Large intestine (tissue), 12 donors: ENCODE measurements at places on chromosomes 5 and 9. TPM values are rescaled to one million over a fixed set of nuclear protein-coding genes. Genes with fewer than 3 reads are reported as not detected.

DNA sequence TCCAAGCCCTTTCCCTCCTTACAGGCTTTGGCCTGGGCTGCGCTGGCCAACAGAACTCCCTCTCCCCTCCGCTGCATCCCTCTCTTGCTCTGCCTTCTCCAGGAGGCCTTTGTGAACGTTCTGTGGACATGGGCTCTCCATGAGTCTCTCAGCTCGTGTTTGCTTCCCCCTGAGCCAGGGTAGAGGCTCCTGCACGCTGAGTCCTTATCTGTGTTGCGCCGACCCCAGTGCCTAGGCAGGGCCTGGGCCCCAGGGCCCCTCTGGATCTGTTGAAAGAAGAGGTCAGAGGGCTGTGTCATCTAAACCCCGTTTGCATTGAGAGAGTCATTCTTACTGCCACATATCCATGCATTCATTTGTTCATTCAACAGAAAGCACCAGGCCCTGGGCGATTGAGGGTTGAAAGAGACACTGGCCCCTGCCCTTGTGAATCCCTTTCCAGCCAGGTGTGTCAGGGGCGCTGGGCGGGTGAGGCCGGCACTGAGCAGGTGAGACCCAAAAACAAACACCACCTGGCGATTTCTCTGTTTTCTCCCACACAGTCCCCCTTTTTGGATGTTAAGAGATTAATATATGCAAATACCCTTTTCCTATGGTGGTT is 111.2 kb upstream of the IER5L start:
- DNase-seq: no peak

DNA sequence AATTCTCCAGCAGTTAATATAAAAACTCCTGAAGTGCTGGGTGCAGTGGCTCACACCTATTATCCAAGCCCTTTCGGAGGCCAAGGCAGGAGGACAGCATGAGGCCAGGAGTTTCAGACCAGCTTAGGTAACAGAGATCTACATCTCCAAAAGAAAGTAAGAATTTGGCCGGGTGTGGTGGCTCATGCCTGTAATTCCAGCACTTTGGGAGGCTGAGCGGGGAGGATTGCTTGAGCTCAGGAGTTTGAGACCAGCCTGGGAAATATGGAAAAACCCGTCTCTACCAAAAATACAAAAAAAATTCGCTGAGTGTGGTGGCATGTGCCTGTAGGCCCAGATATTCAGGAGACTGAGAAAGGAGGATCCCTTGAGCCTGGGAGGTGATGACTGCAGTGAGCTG is 6.7 kb upstream of the GPBP1 start:
- no peak for DNase-seq

GRCh38 chr9:27337833-27338526 is 41.0 kb upstream of the EQTN start:
- DNase-seq: peak; percentile 26

DNA sequence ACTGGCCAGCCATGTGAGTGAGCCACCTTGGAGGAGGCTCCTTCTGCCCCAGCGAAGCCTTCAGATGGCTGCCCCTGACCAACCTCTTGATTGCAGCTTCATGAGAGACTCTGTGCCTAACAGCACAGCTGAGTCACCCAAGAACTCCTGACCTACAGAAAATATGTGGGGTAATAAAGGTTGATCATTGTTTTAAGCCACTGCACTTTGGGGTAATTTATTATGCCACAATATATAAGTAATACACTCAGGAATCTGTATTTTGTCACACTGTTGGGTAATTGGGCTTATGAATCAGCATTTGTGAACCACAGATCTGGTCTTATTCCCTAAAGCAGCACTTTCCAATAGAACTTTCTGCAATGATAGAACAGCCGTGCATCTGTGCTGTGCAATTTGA is 24.4 kb upstream of the VDAC1 start:
- DNase-seq: peak; percentile 83

- DNase-seq: no peak
Observed at GRCh38 chr5:126403876-126404275, 19.3 kb upstream of the GRAMD2B start.

DNA sequence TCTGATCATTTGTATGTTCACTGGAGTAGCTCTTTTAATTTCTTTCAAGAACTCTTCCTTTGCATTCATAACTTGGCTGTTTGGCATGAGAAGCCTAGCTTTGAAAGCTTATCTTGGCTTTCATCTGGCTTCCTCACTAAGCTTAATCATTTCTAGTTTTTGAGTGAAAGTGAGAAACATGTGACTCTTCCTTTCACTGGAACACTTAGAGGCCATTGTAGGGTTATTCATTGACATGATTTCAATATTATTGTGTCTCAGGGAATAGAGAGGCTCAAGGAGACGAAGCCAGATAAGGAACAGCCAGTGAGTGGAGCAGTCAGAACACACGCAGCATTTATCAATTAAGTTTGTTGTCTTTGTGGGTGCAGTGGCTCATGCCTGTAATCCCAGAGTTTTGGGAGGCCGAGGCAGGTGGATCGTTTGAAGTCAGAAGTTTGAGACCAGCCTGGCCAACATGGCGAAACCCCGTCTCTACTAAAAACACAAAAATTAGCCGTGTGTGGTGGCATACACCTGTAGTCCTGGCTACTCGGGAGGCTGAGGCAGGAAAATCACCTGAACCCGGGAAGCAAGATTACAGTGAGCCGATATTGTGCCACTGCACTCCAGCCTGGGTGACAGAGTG is 98.3 kb downstream of the UGCG start:
- no peak for DNase-seq

DNA sequence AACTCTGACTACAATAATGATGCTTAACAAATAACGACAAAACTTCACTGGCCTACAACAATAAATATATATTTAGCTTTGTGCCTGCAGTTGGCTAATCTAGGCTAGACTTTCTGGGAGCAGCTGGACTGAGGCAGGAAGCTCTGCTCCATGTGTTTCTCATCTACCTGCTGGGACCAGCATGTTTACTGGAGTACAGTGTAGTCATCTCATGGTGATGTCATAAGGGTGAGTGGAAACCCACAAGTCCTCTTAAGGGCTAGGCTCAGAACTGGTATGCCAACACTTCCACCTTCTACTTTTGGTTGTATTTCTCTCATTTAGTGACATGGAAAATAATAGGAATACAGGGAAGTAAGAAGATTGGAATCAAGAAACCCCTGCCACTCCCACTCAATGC is 85.7 kb upstream of the NIPBL start:
- DNase-seq: no peak

DNA sequence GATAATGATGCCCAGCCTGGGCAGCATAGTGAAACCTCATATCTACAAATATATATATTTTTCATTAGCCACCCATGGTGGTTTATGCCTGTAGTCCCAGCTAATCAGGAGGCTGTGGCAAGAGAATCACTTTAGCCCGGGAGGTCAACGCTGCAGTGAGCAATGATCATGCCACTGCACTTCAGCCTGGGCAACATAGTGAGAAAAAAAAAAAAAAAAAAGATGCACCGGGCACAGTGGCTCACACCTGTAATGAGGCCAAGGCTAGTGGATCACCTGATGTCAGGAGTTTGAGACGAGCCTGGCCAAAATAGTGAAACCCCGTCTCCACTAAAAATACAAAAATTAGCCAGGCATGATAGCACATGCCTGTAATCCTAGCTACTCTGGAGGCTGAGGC is 50.2 kb upstream of the ADRA1B start:
- no peak for DNase-seq

- DNase-seq: peak; percentile 78
Observed at GRCh38 chr9:110932863-110933262, 105.4 kb downstream of the LPAR1 start.

GRCh38 chr9:101995231-101995630 is 256.8 kb upstream of the GRIN3A start:
- no peak for DNase-seq

DNA sequence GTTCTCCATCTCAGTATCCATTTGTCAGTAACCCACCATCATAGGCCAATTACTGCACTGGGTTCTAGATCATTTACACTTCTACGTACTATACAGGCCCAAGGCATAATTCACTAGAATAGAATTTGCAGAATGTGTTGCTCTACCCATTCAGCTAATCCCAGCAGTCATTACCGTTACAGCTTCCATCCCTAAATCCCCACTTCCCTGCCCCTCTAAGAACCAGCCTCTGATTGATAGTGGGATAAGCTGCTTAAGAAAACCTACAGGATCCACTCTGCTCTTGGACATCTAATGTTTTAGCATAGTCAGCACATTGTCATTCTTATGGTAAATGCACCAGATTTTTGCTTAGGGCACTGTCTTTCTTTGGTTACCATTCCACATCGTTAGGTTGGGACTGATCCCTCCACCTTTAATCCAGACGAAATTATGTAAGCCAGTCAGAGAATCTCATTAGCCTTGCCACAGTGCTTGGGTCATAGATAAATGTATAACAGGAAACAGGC is 39.3 kb upstream of the CHD1 start:
- DNase-seq: no peak

DNA sequence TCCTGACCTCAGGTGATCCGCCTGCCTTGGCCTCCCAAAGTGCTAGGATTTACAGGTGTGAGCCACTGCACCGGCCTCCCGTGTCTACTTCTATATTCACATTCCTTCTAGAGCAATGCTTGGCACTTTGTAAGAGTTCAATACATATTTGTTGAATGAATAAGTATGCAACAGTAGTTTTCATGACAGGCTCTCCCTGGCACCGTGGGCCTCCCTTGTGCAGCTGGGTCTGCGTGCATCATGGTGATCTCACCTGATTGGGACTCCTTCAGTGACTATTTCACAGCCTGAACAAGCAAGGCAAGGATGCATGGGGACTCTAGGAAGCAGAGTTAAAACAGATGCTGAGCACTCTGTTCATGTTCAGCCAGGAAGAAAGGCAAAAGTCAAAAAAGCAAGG is 6.8 kb upstream of the ZBTB34 start:
- no peak for DNase-seq

GRCh38 chr5:96703384-96703920 is 41.3 kb downstream of the CAST start:
- DNase-seq: peak; percentile 93

- no peak for DNase-seq
Observed at GRCh38 chr9:128494746-128495129, 9.8 kb upstream of the GLE1 start.

DNA sequence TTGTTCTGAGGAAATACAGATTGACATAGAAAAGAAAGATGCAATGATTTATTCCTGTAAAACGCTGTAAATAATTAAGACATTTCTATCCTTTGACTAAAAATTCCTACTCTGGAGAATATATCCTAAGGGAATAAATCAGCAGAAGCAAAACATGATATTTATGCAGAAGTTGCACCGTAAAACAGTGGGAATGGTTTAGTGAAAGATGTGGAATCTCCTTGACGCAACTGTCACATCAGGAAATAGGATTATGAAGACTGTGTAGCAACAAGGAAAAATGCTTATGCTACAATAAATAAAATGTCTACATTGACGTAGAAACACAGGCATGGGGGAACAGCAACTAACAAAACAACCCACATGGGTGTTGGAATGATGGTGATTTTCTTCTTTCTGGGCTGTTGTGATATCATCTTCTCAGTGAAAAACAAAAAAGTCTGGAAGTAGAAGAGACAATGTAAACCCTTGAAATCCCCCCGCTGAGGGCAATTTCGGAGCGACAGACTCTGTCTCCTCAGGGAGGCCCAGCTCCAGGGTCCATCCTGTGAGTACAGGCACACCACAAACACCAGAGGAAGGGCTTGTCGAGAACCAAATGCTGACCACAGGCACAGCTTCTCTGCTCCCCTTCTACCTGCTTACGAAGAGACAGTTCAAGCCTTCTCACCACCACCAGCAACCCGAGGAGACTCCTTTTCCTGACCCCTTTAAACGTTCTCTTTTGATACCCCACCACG is 25.2 kb downstream of the COL23A1 start:
- no peak for DNase-seq

- DNase-seq: no peak
Observed at GRCh38 chr5:134509308-134510040, 16.0 kb upstream of the JADE2 start.

GRCh38 chr9:121219530-121219929 is 17.9 kb upstream of the RAB14 start:
- no peak for DNase-seq

DNA sequence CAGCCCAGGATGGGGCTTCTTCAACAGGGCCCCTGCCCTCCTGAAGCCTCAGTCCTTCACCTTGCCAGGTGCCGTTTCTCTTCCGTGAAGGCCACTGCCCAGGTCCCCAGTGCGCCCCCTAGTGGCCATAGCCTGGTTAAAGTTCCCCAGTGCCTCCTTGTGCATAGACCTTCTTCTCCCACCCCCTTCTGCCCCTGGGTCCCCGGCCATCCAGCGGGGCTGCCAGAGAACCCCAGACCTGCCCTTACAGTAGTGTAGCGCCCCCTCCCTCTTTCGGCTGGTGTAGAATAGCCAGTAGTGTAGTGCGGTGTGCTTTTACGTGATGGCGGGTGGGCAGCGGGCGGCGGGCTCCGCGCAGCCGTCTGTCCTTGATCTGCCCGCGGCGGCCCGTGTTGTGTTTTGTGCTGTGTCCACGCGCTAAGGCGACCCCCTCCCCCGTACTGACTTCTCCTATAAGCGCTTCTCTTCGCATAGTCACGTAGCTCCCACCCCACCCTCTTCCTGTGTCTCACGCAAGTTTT is 23.6 kb downstream of the PCDHGC5 start:
- DNase-seq: peak; percentile 59

GRCh38 chr9:33817327-33818166 is 587 bp downstream of the UBE2R2 start:
- peak; percentile 30 for DNase-seq

GRCh38 chr5:159933531-159934485 is 17.5 kb downstream of the ADRA1B start:
- no peak for DNase-seq

DNA sequence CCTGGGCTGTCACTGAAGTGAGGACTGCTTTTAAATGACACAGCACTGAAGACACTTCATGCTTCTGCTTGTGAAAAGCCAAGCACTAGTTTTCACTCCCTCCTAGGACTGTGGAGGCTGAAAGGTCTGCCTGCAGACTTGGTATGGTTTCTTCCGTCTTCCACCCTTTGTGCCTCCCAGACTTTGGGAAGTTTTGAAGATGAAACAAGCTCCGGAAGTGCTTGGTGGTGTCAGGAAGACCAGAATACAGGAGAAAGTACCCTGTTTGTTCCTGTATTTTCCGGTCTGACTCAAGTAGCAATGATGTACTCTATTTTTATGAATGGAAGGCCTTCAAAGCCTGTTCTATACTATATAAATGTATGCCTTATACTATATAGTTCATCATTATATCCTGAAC is 222.7 kb downstream of the PDZD2 start:
- no peak for DNase-seq

Gene OR1N1
- not detected for polyA plus RNA-seq

Gene CCL19
- 3.9 TPM for polyA plus RNA-seq

Gene IL12B
- polyA plus RNA-seq: 0.09 TPM

Gene MAMDC4
- 772 TPM for polyA plus RNA-seq

Gene LVRN
- 0.27 TPM for polyA plus RNA-seq

Gene SPACA9
- polyA plus RNA-seq: 2.5 TPM

Gene GAPVD1
- polyA plus RNA-seq: 27.6 TPM

Gene IFNK
- 0.06 TPM for polyA plus RNA-seq

Gene CNTLN
- polyA plus RNA-seq: 4.5 TPM

Gene SH3TC2
- polyA plus RNA-seq: 0.72 TPM

Gene CMYA5
- polyA plus RNA-seq: 2.3 TPM
